ENCODE measurements at places on chromosomes 5 and 9. TPM values are rescaled to one million over a fixed set of nuclear protein-coding genes. Genes with fewer than 3 reads are reported as not detected.

Gene GRM6
- not detected for total RNA-seq

Gene KIF4B
- 0.10 TPM for total RNA-seq

Gene ALDH1B1
- 50.9 TPM for total RNA-seq

Gene SMC2
- total RNA-seq: 3.8 TPM

Gene PTPN3
- total RNA-seq: 30.9 TPM

Gene AK8
- total RNA-seq: not detected

Gene BTNL9
- 14.5 TPM for total RNA-seq

Gene FPGS
- total RNA-seq: 48.0 TPM

Gene IFNA2
- not detected for total RNA-seq

Gene PCDHGA8
- total RNA-seq: 0.94 TPM

Gene SLCO6A1
- not detected for total RNA-seq

Gene COL15A1
- total RNA-seq: 7.7 TPM

Gene GABRA6
- total RNA-seq: not detected

Gene HTR1A
- total RNA-seq: not detected

Gene QSOX2
- total RNA-seq: 5.8 TPM

Gene ACTL7B
- not detected for total RNA-seq

Gene CA9
- not detected for total RNA-seq

Gene ANKRA2
- total RNA-seq: 9.2 TPM

Gene GABRA1
- not detected for total RNA-seq

Gene ZDHHC11B
- total RNA-seq: 1.2 TPM

Gene FOXI1
- not detected for total RNA-seq

Gene TRAPPC13
- 11.2 TPM for total RNA-seq

Gene CRB2
- total RNA-seq: not detected

Gene BRINP1
- not detected for total RNA-seq

Gene LCN9
- total RNA-seq: not detected

Gene MRNIP
- 9.3 TPM for total RNA-seq

Gene PDE8B
- 0.71 TPM for total RNA-seq

Gene FBXO4
- 4.7 TPM for total RNA-seq

Gene C9
- 2.6 TPM for total RNA-seq

Gene ADAMTS6
- 0.05 TPM for total RNA-seq

Gene HTR4
- total RNA-seq: not detected

Gene AMBP
- not detected for total RNA-seq

Gene CFAP90
- not detected for total RNA-seq

Gene C9orf153
- total RNA-seq: 0.87 TPM

Gene PPP3R2
- not detected for total RNA-seq

All from gastrocnemius medialis (tissue), 4 donors.